ENCODE measurements at places on chromosomes 1 and 21. TPM values are rescaled to one million over a fixed set of nuclear protein-coding genes. Genes with fewer than 3 reads are reported as not detected.

Gene KLHDC7A
- 4.7 TPM for total RNA-seq

Gene IVL
- total RNA-seq = not detected

Gene RASAL2
- total RNA-seq = 19.7 TPM

Gene HCRTR1
- 1.7 TPM for total RNA-seq

Gene MEX3A
- 0.22 TPM for total RNA-seq
